Dermis blood vessel endothelial cell (primary cell): ENCODE measurements at places on chromosomes 3 and 15.

GRCh38 chr15:80852676-80853075, 73.5 kb downstream of the CEMIP start:
- DNase-seq: no peak

DNA sequence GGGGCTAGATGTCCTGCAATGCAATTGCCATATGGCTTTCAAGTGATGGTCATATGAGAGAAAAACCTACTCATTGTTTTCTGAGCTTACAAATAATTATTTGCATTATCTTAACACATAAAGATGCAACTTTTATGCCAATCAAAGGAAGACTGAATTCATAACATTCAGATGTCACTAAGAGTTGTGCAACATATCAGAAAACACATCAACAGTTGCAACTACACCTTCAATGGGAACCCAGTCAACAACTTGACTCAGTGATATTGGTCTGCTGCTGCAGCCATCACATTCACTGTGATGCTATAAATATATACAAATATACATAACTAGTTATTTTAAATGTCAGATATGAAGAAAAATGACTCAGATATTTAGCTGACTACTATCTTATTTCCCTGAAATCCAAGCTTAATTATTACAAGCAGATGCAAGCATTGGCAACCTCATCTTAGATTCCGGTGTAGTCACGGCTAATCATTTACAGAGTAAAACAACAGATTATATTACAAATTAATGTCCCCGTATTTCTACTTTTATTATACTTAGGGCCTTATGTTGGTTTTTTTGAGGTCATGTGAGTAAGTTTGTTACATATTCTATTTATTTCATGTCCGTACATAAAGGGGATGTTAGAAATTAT, 23.7 kb downstream of the CNTN3 start:
- no peak for DNase-seq

GRCh38 chr3:186922790-186923189, 7.5 kb upstream of the ST6GAL1 start:
- DNase-seq: no peak

- no peak for DNase-seq
Measured at GRCh38 chr3:152518346-152518745, 249.6 kb downstream of the MBNL1 start.

GRCh38 chr3:50972029-50972428, 297.3 kb downstream of the DOCK3 start:
- no peak for DNase-seq

DNA sequence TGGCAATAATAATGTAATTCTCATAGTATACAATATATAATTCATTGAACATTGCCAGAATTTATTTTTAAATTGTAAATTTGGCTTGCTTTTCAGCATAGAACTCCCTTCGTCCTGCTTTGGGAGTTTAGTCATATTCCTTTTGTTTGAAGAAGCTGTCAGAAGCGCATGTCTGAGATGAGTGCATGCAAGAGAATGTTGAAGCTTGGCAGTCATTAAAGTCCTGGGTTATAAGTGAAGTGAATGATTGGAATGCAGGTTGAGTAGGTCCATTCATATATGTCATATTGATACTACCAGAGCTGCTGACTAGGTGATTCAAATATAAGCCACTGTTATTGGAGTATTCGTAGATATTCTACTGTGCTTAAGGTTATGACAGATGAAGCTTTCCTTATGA, 243.6 kb upstream of the MDFIC2 start:
- no peak for DNase-seq
